NCI-H2171 (cell line): ENCODE measurements at places on chromosomes 6 and 20.

GRCh38 chr20:9256393-9256792 is 187.5 kb downstream of the PLCB4 start:
- DNase-seq, result peak; percentile 84

DNA sequence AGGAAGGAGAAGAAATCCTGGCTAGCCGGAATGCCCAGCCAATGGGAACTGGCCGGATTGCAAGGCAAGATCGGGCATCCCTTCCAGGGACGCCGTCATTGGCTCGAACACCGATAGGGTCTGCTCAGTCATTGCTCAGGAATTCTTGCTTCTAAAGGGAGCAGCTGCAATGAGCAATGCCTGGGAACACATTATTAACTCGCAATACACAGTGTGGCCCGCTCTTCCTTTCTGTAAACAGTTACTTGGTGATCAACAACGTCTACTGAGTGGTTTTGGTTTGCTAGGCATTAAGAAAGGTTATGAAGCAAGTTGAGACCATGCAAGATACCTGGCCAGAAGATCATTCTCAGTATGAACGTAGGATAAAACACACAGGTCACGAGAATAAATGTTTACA is 165.4 kb upstream of the CITED2 start:
- no peak for DNase-seq

- DNase-seq, result no peak
Measured at GRCh38 chr6:48032151-48032550, 78.8 kb downstream of the PTCHD4 start.

DNA sequence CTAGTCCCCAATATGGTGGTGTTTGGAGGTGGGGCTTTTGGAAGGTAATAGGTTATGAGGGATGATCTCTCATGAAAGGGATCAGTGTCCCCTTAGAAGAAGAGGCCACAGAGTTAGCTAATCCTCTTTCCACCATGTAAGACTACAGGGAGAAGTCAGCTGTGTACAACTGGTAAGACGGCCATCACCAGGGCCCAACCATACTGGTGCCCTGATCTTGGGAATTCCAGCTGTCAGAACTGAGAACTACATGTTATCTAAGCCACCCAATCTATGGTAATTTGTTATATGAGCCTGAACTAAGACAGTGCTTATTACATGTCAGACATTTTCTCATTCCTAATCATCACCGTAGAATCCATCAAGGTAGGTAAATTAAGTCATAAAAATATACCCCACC is 77.7 kb upstream of the ZNF217 start:
- DNase-seq, result no peak

GRCh38 chr6:149451376-149452036 is 33.3 kb downstream of the ZC3H12D start:
- no peak for DNase-seq

GRCh38 chr6:14757418-14757817 is 488.5 kb upstream of the JARID2 start:
- DNase-seq, result no peak
